ENCODE measurements at places on chromosomes 5 and 9.

GRCh38 chr5:16507716-16508115 lies 42.1 kb upstream of the ZNF622 start:
- no peak for DNase-seq

DNA sequence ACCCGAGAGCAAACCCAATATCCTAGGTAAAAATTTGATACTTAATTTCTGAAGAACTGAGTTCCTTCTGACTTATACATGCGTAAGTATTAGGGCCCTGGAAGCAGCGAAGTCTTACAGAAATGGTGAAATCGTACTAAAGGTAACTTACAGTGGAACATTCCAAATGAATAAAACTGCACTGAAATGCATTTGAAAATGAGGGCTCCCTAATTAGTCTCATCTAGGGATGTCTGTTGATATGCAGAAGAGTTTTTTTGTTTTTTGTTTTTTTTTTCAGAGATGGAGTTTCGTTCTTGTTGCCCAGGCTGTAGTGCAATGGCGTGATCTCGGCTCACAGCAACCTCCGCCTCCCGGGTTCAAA lies 10.4 kb upstream of the NANS start:
- DNase-seq, result no peak

- no peak for DNase-seq
Observed at GRCh38 chr5:2263763-2264162, 381.0 kb upstream of the IRX4 start.

DNA sequence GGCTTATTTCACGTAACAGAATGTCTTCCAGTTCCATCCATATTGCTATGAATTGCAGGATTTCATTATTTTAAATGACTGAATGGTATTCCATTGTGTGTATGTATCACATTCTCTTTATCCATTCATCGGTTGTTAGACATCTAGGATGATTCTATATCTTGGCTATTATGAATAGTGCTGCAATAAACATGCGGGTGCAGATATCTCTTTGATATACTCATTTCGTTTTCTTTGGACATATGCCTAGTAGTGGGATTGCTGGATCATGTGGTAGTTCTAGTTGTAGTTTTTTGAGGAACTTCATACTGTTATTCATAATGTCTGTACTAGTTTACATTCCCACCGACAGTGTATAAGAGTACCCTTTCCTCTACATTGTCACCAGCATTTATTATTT lies 460.5 kb downstream of the MAN2A1 start:
- no peak for DNase-seq

DNA sequence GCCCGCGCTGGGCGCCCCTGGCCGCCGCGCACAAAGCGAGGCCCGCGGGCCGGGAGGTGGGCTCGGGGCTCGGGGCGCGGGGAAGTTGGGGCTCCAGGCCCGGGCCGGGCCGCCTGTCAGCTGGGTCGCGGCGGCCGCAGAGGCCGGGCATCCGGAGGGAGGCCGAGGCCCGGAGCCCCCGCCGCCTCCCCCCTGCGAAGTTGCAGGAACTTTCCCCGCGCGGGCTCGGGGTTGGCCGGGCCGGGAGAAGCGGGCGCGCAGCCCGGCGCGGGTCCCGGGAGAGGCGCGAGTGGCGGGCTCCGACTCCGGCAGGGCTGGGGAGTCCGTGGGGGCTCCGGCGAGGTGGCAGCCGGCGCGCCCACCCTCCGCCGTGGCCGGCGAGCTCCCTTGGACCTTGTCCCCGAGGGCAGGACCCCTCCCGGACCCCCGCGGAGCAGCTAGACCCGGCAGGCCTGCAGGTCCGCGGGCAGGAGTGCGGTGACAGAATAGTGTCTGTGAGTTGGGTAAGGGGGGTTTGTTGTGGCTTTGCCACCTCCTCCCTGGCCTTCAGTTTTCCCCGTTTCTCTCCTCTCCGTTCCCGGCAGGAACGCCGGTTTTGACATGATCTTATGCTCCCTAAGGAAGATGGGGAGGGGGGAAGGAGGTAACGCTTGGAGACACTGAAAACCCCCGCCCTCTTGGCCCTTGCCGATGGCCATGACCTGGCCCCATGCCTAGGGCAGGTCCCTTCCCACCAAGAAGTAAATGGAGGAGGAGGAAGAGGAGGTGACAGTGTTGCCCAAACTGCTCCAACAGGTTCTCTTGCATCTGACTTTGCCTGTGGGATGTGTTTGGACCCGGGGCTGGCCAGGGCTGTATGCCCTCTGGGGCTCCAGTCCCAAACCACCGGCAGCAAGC lies 942 bp downstream of the PHF2 start:
- DNase-seq, result no peak

Data from NCI-H1694 (cell line).